ENCODE measurements at places on chromosomes 1 and 21.
A peak's percentile ranks its signal among the peaks of the same experiment; 100 is the strongest.

GRCh38 chr1:3676581-3677470, 24.5 kb downstream of the TP73 start:
- DNase-seq = peak; percentile 13

- DNase-seq = no peak
These were observed 616.9 kb downstream of the KIF26B start for GRCh38 chr1:245771511-245772281.

DNA sequence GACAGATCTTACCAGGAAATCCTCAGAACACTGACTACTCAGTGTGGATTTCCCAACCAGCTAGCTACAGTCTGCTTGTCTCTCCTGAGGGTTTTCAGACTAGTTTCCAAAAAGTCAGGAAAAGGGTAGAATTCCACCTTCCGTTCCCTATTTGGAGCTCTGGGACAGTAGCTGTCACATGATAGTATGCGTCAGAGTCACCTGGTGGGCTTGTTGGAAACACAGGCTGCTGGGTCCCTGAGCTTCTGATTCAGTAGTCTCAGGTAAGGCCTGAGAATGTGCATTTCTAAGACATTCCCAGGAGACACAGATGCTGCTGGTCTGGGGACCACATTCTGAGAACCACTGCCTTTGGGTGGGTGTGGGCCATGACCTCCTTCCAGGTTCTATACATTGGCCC, 272.5 kb downstream of the DISC1 start:
- no peak for DNase-seq

GRCh38 chr1:103267266-103267665, 158.9 kb upstream of the COL11A1 start:
- no peak for DNase-seq

- DNase-seq = no peak
These were observed 58.4 kb upstream of the ATP1B1 start for GRCh38 chr1:169048043-169048442.

- DNase-seq = no peak
These were observed 716.4 kb downstream of the AMY1C start for GRCh38 chr1:104466068-104466467.

DNA sequence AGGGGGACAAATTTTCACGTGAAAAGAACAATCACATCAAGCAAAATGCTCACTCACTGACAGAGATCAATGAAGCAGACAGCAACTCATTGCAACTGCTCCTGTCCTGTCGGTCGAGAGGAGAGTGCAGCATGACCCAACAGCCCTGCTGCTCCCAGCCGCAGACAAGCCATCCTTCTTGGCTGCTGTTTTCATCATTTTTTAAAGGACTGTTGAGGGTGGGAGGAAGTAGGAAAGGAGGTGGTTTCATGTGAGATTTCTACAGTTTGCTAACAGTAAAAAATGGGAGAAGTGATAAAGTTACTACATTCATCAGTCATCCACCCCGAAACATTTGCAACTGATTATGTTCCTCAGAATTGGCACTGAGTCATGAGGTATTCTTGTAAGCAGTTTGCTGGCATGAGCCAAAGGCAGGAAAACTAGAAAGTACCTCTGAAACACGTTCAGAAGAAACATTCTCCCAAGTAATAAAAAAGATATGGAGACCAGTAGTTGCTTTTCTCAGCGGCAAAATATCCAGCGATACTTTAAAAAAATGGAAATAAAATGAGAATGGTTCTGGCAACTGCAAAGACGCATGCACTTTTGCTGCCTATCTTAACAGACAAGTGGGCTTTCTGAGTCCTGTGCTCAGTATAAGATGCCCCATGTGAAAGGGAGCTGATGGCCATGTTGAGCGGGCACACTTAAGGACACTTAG, 72.0 kb upstream of the CLDN14 start:
- DNase-seq = no peak

DNA sequence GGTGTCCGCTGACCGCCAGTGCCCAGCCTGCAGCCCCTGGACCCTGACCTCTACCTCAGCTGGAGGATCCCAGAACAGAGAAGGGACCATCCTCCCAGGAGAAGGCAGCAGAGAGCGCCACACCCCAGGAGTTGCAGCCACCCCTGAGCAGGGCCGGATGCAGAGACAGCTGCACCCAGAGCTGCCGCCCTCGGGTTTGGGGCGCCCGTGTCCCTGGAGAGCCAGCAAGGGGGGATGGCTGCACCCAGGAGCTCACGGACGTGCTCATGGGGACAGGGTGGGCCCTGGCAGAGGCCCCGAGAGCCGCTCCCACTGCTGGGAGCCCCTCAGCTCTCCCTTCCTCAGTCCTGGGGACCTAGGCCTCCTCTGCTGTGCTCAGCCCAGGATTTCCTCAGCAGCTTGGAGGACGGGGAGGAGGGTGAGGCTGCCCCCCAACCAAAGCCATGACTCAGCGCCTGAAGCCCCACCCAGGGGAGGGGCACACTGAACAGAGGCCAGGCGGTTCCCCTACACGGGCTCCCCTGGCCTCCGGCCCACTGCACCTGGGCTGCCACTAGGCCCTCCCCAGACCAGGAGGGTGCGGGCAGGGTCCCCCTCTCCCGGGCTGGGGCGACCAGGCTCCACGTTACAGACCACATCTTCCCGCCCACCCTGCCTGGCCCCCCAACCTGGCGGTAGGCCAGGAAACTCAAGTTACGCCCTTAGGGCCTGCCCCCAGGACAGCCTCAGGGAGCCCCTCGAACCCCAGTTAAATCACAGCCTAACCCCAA, 2.2 kb downstream of the ACAP3 start:
- DNase-seq = peak; percentile 74

DNA sequence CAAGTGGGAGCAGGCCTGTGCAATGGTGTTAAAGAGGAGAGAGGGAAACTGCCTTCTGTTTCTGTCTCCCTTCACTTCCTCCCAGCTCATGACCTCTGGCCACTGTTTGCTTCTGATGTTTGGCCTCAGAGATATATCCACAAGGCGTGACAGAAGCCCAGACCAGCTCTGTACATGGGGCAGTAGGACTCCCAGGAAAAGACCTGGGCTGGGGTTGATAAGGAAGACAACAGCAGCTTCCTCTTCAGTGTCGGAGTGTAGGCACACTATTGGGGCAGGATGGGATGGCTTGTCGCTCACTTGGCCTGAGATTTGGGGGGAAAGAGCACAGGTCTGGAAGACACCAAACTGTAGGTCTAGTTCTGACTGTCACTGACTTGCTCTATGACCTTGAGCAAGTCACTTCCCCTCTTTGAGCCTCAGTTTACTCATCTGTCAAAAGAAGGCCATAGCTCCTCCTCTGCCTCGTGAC, 67.8 kb upstream of the KLHDC7A start:
- DNase-seq = no peak

DNA sequence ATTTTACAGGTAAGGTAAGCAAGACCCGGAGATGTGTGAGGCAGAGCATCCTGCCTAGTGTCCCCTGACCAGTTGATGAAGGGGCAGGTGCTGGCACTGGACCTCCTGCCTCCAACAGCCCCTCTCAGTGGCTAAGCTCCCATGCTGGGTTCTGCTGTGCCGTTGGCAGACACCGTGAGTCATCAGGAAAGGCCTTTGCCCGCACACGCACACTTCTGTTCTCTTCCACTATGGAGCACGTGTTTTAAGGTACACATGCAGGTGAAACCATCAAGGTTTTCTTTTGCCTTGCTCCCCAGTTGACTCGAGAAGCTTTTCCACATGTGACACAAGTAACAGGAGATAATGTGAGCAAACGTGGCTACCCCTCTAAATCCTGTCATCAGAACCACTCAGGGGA, 207.9 kb downstream of the RRAGC start:
- DNase-seq = no peak

GRCh38 chr1:203225071-203225470, 4.4 kb downstream of the CHIT1 start:
- no peak for DNase-seq

DNA sequence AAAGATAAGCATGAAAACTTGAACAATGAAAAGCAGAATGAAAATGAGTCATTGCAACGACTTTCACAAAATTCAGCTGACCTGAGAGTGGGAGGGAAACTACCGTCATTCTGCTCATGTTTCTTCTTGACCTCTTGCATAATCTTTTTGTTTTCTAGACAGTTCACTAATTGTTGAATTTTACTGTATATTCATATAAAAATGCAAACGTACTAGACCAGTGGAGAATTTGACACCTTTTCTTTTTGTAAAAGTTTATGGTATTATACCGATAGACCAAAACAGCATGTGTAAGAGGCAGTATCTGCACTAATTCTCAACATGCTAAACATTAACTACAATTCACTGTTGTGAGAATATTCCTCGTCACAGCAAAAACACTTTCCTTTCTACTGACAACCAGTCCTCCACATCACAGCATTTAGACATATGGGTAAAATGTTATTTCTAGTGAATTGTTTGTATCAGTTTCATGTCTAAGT, 137.8 kb downstream of the GREM2 start:
- DNase-seq = no peak

GRCh38 chr1:204439621-204440375, 28.2 kb upstream of the PPP1R15B start:
- DNase-seq = no peak

DNA sequence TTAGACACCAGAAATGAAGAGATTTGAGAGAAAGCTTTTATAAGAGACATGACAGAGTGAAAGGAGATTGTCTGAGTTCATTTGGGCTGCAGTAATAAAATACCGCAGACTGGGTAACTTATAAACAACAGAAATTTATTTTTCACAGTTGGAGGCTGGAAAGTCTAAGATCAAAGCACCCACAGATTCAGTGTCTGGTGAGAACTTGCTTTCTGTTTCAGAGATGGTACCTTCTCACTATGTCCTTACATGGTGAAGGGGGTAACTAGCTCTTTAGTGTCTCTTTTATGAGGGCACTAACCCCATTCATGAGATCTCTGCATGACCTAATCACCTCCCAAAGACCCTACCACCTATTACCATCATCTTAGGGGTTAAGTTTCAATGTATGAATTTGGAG, 30.9 kb upstream of the FCRL4 start:
- no peak for DNase-seq

GRCh38 chr1:157994704-157995582, 1.5 kb downstream of the KIRREL1 start:
- no peak for DNase-seq

- no peak for DNase-seq
These were observed 77.0 kb downstream of the MORN1 start for GRCh38 chr1:2314273-2314802.

- no peak for DNase-seq
These were observed 38.8 kb downstream of the RIPK4 start for GRCh38 chr21:41727784-41728763.

- peak; percentile 58 for DNase-seq
These were observed at the start of gene HPCA for GRCh38 chr1:32886004-32886827. Gene HPCA, plus strand, starts transcription at chr1:32886491. Its CDS starts 2,408 bp downstream, at chr1:32888899.

DNA sequence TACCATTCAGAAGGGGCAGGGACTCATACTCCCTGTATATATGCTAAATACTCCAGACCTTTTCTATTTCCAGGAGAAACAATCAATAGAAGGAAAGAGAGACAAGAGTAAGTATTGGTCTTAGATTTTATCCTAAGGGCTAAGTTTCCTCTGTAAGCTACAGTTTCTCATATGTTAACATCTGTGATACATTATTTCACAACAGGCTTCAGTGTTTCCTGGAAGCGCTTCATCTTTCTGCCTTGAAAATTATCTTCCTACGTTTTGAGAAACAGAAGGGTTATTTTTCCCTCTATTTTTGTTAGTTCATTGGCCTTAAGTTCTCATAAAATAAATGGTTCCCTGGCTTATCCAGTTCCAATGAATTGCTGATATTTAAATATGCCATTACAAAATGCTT, 15.6 kb downstream of the FMO1 start:
- no peak for DNase-seq

DNA sequence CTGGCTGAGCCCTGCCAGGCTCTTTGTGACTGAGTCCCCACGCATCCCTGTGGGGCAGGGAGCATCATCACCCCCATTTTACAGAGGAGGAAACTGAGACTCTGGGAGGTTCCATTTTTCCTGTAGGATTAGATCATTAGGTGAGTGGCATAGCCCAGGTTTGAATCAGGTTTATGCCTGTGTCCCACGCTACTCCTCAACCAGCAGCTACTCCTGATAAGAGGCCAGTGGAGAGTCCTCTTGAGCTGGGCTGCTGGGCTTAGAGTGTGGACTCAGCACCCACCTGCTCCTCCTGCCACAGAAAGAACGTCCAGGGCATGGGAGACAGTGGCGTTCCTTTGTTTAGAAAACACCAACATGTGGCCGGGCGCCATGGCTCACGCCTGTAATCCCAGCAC, 30.7 kb downstream of the TNFRSF1B start:
- no peak for DNase-seq

GRCh38 chr1:175569117-175569743, 174.2 kb downstream of the TNR start:
- no peak for DNase-seq

GRCh38 chr1:198151688-198152087, 5.1 kb upstream of the NEK7 start:
- DNase-seq = no peak

- DNase-seq = no peak
These were observed 1.1 kb downstream of the TMCO4 start for GRCh38 chr1:19798486-19799229.

- no peak for DNase-seq
These were observed 315.0 kb upstream of the NRIP1 start for GRCh38 chr21:15379776-15380175.
